Liver (tissue), 10 donors: ENCODE measurements at places on chromosomes 4 and X.

DNA sequence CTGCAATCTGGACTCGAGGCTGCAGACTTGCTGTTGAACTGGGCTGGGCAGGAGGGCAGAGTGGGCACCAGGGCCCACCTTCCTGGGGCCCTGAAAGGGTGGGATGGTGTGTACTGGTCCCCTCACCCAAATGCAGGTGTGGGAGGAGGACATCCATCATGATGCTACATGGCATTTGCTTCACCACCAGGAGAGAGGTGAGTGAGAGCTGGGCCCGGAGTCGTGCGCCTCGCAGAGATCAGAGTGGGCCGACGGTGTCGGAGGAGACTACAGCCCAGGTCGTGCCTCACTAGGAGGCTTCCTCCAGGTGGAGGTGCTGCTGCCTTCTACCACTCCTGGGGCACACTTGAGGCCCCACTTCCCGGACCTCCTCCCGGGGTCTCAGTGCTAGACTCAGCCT lies 50.3 kb downstream of the SCML1 start:
- no peaks in the 10 kb centered on the region for H3K4me1 ChIP-seq
- H3K27me3 ChIP-seq = no peaks in the 10 kb centered on the region
- DNase-seq = no peak
- no peak overlapping the region for H3K4me3 ChIP-seq
- no peaks in the 10 kb centered on the region for H3K36me3 ChIP-seq

DNA sequence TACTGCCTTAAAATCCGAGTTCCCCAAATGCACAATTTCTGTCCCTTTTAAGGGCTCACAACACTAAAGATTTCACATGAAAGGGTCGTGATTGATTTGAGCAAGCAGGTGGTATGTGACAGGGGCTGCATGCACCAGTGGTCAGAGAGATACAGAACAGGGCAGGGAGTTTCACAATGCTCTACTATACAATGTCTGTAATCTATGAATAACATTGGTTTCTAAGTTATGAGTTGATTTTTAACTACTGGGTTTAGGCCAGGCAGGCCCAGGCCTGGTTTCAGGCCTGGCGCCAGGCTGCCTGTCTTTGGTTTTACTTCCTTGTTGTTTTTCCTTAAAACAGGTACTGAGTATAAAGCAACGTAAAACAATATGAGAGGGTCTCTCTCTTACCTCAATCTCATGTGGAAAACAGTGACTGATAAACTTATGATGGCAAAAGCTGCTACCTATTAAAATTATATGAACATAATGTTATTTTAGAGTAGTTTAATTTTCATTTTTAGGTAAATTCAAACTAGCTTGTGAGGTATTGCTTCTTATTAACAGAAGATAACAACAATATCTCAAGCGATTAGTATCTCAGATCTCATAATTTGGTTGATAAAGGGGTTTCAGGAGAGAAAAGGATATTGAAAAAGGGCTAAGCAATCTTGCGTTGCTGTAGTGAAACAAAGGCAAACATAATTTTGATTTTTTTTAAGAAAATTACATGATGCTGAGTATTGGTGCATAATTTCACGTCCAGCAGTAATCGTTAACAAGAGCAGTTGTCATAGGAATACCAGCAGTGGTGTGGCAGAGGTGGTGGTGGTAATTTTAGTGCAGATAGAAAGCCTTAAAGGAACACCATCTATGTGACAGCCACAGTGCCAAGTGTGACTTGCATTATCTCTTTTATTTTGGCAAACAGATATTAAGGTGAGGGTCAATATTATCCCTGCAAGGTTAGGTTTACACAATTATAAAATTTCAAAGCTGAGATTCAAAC lies 944.4 kb upstream of the GRID2 start:
- no peaks in the 10 kb centered on the region for H3K27me3 ChIP-seq
- H3K36me3 ChIP-seq = no peaks in the 10 kb centered on the region
- no peak for DNase-seq
- no peaks in the 10 kb centered on the region for H3K4me1 ChIP-seq

GRCh38 chr4:175767150-175767549 lies 44.9 kb downstream of the GPM6A start:
- DNase-seq = no peak
- H3K36me3 ChIP-seq = no peaks in the 10 kb centered on the region
- H3K27me3 ChIP-seq = no peaks in the 10 kb centered on the region
- H3K4me1 ChIP-seq = no peaks in the 10 kb centered on the region
- H3K4me3 ChIP-seq = no peak overlapping the region

GRCh38 chr4:115272185-115272584 lies 158.8 kb upstream of the NDST4 start:
- no peak overlapping the region for H3K4me3 ChIP-seq
- no peaks in the 10 kb centered on the region for H3K36me3 ChIP-seq
- no peak overlapping the region for H3K27ac ChIP-seq
- no peaks in the 10 kb centered on the region for H3K27me3 ChIP-seq
- H3K4me1 ChIP-seq = no peaks in the 10 kb centered on the region
- no peak for DNase-seq

GRCh38 chr4:62407534-62407933 lies 1207.4 kb downstream of the ADGRL3 start:
- no peak overlapping the region for H3K27ac ChIP-seq
- no peaks in the 10 kb centered on the region for H3K36me3 ChIP-seq
- H3K4me1 ChIP-seq = no peaks in the 10 kb centered on the region
- no peak overlapping the region for H3K4me3 ChIP-seq

DNA sequence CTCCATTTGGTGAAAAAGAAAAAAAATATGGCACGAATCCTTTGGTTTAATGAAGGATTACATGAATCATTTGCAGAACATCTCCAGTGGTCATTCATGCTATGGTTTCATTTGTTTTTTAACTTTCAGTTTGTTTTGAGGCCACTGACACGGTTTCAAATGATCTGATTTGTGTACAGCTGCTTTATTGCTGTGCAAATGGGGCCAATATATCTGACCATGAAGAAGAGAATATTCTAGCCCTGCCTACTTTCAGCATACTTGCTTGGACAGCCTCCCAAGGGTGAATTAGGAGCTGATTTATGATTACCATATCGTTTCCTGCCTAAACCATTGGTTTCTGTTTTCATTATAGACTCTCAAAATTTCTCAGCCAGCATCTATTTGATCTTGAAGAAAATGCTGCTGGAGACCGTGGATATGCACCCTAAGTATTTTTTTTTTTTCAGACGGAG lies 30.7 kb downstream of the SPARCL1 start:
- no peaks in the 10 kb centered on the region for H3K27me3 ChIP-seq
- no peak overlapping the region for H3K4me3 ChIP-seq
- H3K36me3 ChIP-seq = no peaks in the 10 kb centered on the region
- peaks cover 2% of the 10 kb centered on the region for H3K4me1 ChIP-seq
- no peak overlapping the region for H3K27ac ChIP-seq

GRCh38 chr4:169124661-169125060 lies 114.6 kb upstream of the CBR4 start:
- peaks cover 32% of the 10 kb centered on the region for H3K4me1 ChIP-seq
- no peak overlapping the region for H3K4me3 ChIP-seq
- no peak for DNase-seq
- peaks cover 7% of the 10 kb centered on the region for H3K36me3 ChIP-seq

DNA sequence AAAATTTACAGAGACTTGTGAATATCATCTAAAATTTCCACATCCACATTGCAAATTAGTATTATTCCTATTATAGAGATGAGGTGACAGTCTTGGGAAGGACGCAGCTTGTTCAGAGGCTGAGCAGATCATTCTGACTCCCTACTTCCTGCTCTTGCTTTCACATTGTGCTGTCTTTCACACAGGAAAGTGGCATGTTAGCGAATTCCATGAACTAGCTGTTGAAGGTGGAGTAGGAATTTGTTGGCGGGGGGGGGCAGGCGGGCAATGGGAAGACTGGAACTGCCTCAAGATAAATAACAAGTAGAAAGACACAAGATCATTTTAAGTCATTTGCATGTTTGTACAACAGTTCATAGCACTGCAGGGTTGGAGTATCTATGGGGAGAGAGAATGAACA lies 2.3 kb downstream of the PF4V1 start:
- no peak overlapping the region for H3K27ac ChIP-seq
- no peak overlapping the region for H3K4me3 ChIP-seq
- no peaks in the 10 kb centered on the region for H3K27me3 ChIP-seq
- peaks cover 3% of the 10 kb centered on the region for H3K4me1 ChIP-seq

GRCh38 chrX:143296521-143296920 lies 220.8 kb downstream of the SPANXN3 start:
- no peaks in the 10 kb centered on the region for H3K27me3 ChIP-seq
- no peak overlapping the region for H3K27ac ChIP-seq
- H3K4me3 ChIP-seq = no peak overlapping the region
- no peaks in the 10 kb centered on the region for H3K4me1 ChIP-seq

- H3K4me1 ChIP-seq = no peaks in the 10 kb centered on the region
- H3K4me3 ChIP-seq = no peak overlapping the region
- no peak overlapping the region for H3K27ac ChIP-seq
Observed at GRCh38 chr4:51833236-51833635, 9.7 kb upstream of the DCUN1D4 start.

DNA sequence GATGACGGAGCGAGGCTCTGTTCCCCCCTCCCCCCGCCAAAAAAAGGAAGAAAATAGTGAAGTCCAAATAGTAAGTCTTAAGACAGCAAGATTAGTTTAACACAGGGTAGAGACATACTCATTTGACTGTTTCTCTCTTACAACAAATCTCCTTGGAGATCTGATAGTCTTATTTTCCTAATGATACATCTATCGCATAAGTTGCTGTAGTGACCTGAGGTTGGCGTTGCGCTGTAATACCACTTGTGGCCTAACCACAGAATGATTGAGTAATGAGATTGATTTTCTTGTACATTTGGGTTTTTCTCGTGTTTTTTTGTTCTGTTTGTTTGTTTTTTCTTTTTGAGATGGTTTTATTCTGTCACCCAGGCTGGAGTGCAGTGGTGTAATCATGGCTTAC lies 27.2 kb downstream of the OCIAD1 start:
- no peak overlapping the region for H3K4me3 ChIP-seq
- H3K36me3 ChIP-seq = peaks cover 7% of the 10 kb centered on the region
- no peak overlapping the region for H3K27ac ChIP-seq
- H3K27me3 ChIP-seq = no peaks in the 10 kb centered on the region
- DNase-seq = no peak

- peaks cover 2% of the 10 kb centered on the region for H3K27me3 ChIP-seq
- no peak for DNase-seq
Observed at GRCh38 chr4:6153874-6154273, 46.5 kb downstream of the JAKMIP1 start.

- H3K36me3 ChIP-seq = no peaks in the 10 kb centered on the region
- peaks cover 5% of the 10 kb centered on the region for H3K27me3 ChIP-seq
- no peak overlapping the region for H3K4me3 ChIP-seq
- H3K4me1 ChIP-seq = no peaks in the 10 kb centered on the region
- no peak for DNase-seq
Observed at GRCh38 chr4:52358883-52359321, 300.2 kb downstream of the USP46 start.

GRCh38 chrX:40055495-40055894 lies 42.3 kb downstream of the BCOR start:
- no peak overlapping the region for H3K4me3 ChIP-seq
- H3K27me3 ChIP-seq = no peaks in the 10 kb centered on the region

DNA sequence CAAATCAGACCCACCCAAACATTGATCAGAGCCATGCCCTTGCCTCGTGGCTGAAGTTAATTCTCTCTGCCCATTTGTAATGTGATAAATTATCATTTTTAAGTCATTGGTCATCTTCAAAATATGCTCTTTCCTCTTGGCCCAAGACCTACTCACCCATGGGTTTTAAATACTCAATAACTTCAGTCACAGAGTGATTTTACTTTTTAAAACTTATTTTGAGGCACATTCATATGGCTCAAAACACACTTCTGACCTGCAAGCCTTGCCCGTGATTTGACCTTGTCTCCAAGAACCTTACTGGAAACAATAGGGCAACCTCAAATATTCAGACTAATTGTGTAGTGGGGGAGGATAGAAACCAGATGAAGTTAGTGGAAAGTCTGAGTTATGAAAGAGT lies 176.2 kb upstream of the LNX1 start:
- H3K36me3 ChIP-seq = no peaks in the 10 kb centered on the region
- H3K27me3 ChIP-seq = no peaks in the 10 kb centered on the region
- no peak overlapping the region for H3K4me3 ChIP-seq
- no peak for DNase-seq
- H3K27ac ChIP-seq = no peak overlapping the region
- H3K4me1 ChIP-seq = no peaks in the 10 kb centered on the region

- no peak for DNase-seq
- no peak overlapping the region for H3K4me3 ChIP-seq
Observed at GRCh38 chrX:9539605-9540387, 74.9 kb downstream of the TBL1X start.

DNA sequence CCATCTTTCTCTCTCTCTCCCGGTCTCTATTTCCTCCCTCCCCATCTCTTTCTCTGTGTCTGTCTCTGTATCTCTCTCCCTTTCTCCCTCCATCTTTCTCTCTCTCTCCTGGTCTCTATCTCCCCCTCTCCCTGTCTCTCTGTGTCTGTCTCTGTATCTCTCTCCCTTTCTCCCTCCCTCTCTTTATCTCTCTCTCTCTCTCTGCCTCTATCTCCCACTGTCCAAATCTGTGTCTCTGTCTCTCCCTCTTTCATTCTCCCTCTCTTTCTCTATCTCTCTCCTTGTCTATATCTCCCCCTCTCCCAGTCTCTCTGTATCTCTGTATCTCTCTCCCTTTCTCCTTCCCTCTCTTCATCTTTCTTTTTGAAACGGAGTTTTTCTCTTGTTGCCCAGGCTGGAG lies 23.6 kb downstream of the IL3RA start:
- H3K36me3 ChIP-seq = peaks cover 13% of the 10 kb centered on the region
- H3K4me1 ChIP-seq = no peaks in the 10 kb centered on the region
- DNase-seq = no peak
- H3K27ac ChIP-seq = no peak overlapping the region

- peaks cover 8% of the 10 kb centered on the region for H3K4me1 ChIP-seq
- DNase-seq = peak; percentile 47
- no peaks in the 10 kb centered on the region for H3K36me3 ChIP-seq
- H3K27ac ChIP-seq = peak within 1 kb of the TSS; percentile 90
- peak within 1 kb of the TSS; percentile 84 for H3K4me3 ChIP-seq
Observed at GRCh38 chrX:55489314-55490009, at the start of gene USP51. Gene USP51 (minus strand): TSS chrX:55489848. CDS start chrX:55488939, 909 bp downstream.
